Activated CD4-positive, alpha-beta T cell treated with anti-CD3 and anti-CD28 coated beads, Interleukin-2, amount 10 ng/mL, durations not matched to agents 24 days and 14 days (primary cell): ENCODE measurements at places on chromosomes 7 and 10. TPM values are rescaled to one million over a fixed set of nuclear protein-coding genes. Genes with fewer than 3 reads are reported as not detected.

DNA sequence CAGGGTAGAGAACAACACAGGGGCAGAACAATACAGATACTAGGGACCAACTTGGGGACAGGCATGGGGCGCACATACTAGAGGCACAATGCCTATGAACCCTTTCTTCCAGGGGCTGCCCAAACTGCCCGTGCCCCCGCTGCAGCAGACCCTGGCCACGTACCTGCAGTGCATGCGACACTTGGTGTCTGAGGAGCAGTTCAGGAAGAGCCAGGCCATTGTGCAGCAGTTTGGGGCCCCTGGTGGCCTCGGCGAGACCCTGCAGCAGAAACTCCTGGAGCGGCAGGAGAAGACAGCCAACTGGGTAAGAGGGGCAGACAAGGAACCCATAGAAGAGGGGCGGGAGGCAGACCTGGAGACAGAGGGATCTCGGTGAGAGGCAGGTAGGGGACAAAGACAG, 5.8 kb downstream of the CHAT start:
- H3K4me1 ChIP-seq, result no peaks in the 10 kb centered on the region
- no peak for DNase-seq
- no peak overlapping the region for H3K27ac ChIP-seq
- H3K36me3 ChIP-seq, result no peaks in the 10 kb centered on the region
- no peak overlapping the region for H3K4me3 ChIP-seq
- peaks cover 25% of the 10 kb centered on the region for H3K27me3 ChIP-seq

GRCh38 chr7:17185690-17186070, 112.8 kb upstream of the AHR start:
- peaks cover 4% of the 10 kb centered on the region for H3K27me3 ChIP-seq
- no peak overlapping the region for H3K4me3 ChIP-seq
- H3K27ac ChIP-seq, result no peak overlapping the region
- no peaks in the 10 kb centered on the region for H3K36me3 ChIP-seq

GRCh38 chr10:96995851-96996250, 163.8 kb downstream of the LCOR start:
- H3K4me1 ChIP-seq, result peaks cover 2% of the 10 kb centered on the region
- no peaks in the 10 kb centered on the region for H3K27me3 ChIP-seq
- H3K4me3 ChIP-seq, result no peak overlapping the region
- H3K36me3 ChIP-seq, result no peaks in the 10 kb centered on the region

Gene SPDYE18
- total RNA-seq, result 0.26 TPM in 1 of 2 replicates, not detected in the other

GRCh38 chr7:156669035-156669828, 28.7 kb downstream of the RNF32 start:
- no peak overlapping the region for H3K27ac ChIP-seq
- H3K36me3 ChIP-seq, result peaks cover 3% of the 10 kb centered on the region
- no peaks in the 10 kb centered on the region for H3K4me1 ChIP-seq
- H3K4me3 ChIP-seq, result no peak overlapping the region

Gene SAMD9L
- 15.8 and 16.4 TPM in 2 replicates for total RNA-seq

DNA sequence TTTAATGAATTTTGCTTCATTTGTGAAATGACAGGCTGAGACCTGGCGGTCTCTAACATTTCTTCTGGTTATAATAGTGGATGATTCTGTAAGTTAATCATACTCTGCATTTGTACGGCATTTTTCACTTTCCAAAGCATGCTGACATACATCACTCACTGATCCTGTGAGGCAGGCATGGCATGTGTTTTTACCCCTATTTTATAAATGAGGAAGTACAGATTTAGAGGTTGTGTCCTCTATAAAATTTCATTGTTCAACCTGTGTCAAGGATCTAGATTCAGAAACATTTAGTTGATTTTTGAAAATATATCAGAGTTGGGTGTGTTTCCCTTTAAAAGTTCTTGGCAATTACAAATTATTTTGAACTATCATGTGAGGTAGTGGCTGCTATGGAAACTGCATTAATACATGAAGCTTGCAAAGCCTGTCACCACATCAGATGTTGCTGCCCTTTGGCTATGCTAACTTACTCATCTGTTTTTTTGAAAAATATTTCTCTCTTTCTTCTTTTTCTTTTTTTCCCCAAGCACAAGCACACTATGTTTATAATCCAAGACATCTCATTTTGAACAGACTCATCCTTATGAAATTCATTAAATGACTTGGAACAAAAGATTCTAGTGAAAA, 172.7 kb downstream of the GNAI1 start:
- no peaks in the 10 kb centered on the region for H3K27me3 ChIP-seq
- H3K4me3 ChIP-seq, result no peak overlapping the region
- H3K4me1 ChIP-seq, result peaks cover 7% of the 10 kb centered on the region
- DNase-seq, result no peak
- H3K36me3 ChIP-seq, result no peaks in the 10 kb centered on the region

DNA sequence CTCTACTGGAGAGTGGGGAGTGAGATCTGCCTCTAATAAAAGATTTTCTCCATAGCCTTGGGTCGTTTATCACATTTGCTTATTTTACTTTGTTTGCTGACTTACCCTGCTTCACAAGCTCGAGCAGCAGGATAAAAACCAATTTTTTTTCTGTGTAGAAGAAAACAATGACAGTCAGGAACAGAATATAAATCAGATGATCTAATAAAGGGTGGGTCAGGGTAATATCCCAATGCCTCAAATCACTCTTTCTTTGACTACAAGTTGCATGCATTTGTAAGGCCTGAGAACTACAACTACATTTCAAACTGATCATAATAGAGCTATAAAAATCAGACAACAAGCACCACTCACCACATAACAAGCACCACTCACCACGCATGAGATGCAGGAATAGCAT, 174.4 kb upstream of the ADARB2 start:
- no peaks in the 10 kb centered on the region for H3K36me3 ChIP-seq
- no peaks in the 10 kb centered on the region for H3K4me1 ChIP-seq
- no peak overlapping the region for H3K4me3 ChIP-seq
- H3K27ac ChIP-seq, result no peak overlapping the region
- no peak for DNase-seq

GRCh38 chr7:6616854-6617643, 1.6 kb downstream of the ZNF853 start:
- H3K36me3 ChIP-seq, result no peaks in the 10 kb centered on the region
- H3K4me3 ChIP-seq, result peak overlapping the region; percentile 51
- peaks cover 9% of the 10 kb centered on the region for H3K4me1 ChIP-seq
- peaks cover 38% of the 10 kb centered on the region for H3K27me3 ChIP-seq
- DNase-seq, result no peak

DNA sequence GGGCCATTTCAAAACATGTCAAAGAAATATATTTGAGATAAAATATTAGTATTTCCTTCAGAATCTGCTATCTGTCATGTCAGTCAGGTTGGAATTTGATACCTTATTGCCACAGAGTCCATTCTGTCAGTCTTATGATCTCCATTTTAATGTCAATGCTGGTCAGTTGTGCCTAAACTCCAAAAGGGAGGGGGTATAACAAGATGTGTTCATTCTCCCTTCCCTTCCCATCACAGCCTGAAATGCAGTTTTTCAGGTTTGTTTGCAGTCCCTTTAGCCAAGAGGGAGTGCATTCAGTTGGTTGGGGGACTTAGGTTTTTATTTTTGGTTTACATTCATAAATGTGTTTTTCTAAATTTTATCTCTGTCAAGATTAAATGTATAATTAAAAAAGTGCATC, 59.8 kb upstream of the INHBA start:
- H3K27ac ChIP-seq, result no peak overlapping the region
- H3K4me1 ChIP-seq, result no peaks in the 10 kb centered on the region
- no peaks in the 10 kb centered on the region for H3K27me3 ChIP-seq
- no peak for DNase-seq

DNA sequence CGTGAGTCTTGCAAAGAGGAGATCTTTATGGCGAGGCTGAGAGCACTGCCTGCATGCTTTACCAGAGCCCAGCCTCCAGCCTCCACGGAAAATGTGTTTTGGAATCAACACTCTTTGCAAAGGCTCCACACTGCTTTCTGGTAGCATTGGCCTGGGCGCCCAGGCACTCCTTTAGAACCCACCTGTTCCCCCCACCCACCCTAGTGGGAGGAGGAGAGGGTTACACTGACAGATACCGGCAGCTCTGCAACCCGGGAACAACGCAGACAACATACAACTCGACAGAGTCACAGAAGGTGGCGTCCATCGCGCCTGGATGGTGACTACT, 5.5 kb upstream of the MNX1 start:
- peaks cover 81% of the 10 kb centered on the region for H3K27me3 ChIP-seq
- no peak overlapping the region for H3K4me3 ChIP-seq

Gene NUTM2D
- 1.4 and 2.1 TPM in 2 replicates for total RNA-seq

Gene WNT8B
- total RNA-seq, result 0.16 and 0.43 TPM in 2 replicates

DNA sequence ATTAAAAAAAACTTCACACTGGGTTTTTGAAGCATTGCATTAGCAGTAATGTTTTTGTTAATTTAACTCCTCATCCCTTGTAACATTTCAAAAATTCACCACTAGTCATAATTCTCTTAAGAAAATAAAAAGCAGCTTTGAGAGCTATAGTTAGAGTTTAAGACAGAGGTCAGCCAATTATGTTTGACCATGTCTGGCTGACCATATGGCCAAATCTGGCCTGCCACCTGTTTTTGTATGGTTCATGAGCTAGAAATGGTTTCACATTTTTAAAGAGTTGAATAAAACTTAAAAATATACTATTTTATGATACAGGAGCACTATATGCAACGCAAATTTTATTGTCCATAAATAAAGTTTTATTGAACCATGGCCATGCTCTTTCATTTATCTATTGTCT, 73.0 kb upstream of the LRRTM3 start:
- no peaks in the 10 kb centered on the region for H3K36me3 ChIP-seq
- H3K27me3 ChIP-seq, result no peaks in the 10 kb centered on the region
- DNase-seq, result no peak
- no peak overlapping the region for H3K27ac ChIP-seq
- H3K4me1 ChIP-seq, result no peaks in the 10 kb centered on the region
- no peak overlapping the region for H3K4me3 ChIP-seq

Gene KCP
- total RNA-seq, result 0.09 and 0.17 TPM in 2 replicates

- H3K36me3 ChIP-seq, result peaks cover 47% of the 10 kb centered on the region
- peaks cover 26% of the 10 kb centered on the region for H3K4me1 ChIP-seq
- peak overlapping the region; percentile 99 for H3K27ac ChIP-seq
- no peak for DNase-seq
- peak overlapping the region; percentile 93 for H3K4me3 ChIP-seq
Measured at GRCh38 chr10:68955355-68955831, 577 bp upstream of the DDX21 start.

DNA sequence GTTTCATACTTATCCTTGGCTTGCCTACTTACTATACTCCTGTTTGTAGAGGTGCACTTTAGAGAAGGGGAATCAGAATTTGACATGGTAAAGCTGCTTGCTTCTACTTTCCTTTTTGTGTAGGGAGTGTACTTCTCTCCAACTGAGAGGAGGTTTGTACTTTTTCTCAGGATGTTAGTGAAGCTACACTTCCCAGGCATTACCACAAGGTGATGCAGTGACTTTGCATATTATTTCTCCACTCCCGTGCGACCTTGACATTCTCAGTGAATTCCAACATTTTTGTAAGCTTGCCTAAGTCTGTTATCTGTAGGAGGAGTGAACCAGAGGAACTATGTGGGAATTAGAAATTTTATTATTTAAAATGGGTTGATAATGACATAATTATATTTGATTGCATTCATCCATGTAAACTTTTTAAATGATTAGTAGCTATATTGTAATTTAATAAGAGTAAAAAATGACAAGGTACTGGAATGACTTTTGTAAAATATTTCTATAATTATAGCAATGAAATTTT, 5.2 kb downstream of the TAX1BP1 start:
- no peaks in the 10 kb centered on the region for H3K27me3 ChIP-seq
- H3K4me3 ChIP-seq, result no peak overlapping the region
- DNase-seq, result peak; percentile 60
- no peak overlapping the region for H3K27ac ChIP-seq
- H3K36me3 ChIP-seq, result peaks cover 22% of the 10 kb centered on the region

DNA sequence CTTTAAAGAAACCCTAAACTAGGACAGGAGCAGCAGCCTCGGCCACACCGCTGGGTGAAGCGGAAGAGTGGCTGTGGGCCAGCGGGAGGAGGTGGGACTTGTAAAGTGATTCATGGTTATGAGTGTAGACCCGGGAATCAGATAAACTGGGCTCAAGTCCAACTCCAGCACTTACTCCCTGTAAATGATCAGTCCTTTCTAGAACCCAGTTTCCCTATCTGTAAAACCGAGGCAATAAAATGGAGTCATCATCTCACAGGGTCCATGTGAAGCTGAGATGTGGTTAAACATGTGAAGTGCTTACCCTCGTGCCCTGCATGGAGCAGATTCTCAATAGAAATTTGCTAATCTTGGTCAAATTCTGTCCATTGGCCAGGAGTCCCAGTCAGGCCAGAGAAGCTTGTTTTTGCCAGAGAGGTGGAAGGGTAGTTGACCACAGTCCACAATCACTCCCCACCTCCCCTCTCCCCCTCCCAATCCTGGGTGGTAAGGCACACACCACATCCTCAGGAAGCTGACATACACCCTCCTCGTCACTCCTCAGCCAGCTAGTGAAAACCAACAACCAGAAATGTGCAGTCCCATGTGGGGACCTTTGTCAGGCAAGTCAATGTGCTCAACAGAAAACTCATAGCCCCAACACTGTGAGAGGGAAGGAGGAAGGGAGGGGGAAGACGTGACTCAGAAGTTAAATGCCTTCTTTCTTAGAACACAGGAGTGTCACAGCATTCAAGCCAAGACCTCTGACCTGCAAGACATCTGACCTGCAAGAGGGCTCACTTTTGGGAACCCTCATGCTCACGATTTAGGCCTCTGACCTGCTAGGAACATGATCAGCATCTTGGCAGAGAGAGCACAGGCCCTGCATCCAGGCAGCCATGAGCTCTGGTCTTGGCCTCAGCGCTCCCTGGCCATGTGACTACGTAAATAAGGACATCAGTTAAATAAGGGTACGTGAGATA, 145.1 kb downstream of the PLXNA4 start:
- peak overlapping the region; percentile 90 for H3K27ac ChIP-seq
- peaks cover 12% of the 10 kb centered on the region for H3K36me3 ChIP-seq
- peak overlapping the region; percentile 47 for H3K4me3 ChIP-seq

Gene PWWP2B
- 4.9 and 5.0 TPM in 2 replicates for total RNA-seq

Gene HOXA11
- total RNA-seq, result not detected in 2 replicates

DNA sequence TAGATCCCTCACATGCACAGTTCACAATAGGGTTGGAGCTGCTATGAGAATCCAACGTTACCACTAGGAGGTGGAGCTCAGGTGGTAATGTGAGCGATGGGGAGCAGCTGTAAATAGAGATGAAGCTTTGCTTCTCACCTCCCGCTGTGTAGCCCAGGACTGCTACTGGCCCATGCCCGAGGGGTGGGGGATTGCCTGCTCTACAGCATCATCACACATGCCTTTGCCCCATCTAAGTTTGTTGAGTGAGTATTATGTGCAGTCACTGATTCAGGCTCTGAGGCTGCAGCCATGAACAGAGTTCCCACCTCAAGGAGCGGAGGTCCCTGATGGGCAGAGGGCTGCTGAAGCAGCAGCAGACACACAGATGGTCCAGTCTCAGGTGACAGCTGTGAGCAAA, 94.1 kb downstream of the CHST15 start:
- H3K4me1 ChIP-seq, result peaks cover 6% of the 10 kb centered on the region
- H3K36me3 ChIP-seq, result no peaks in the 10 kb centered on the region
- no peak overlapping the region for H3K27ac ChIP-seq
- peaks cover 25% of the 10 kb centered on the region for H3K27me3 ChIP-seq
